ENCODE measurements at places on chromosomes 1 and 21.

- DNase-seq = no peak
Measured at GRCh38 chr1:44696101-44696500, 21.6 kb downstream of the ARMH1 start.

- DNase-seq = no peak
Measured at GRCh38 chr21:43866260-43866629, 1.2 kb downstream of the AGPAT3 start.

DNA sequence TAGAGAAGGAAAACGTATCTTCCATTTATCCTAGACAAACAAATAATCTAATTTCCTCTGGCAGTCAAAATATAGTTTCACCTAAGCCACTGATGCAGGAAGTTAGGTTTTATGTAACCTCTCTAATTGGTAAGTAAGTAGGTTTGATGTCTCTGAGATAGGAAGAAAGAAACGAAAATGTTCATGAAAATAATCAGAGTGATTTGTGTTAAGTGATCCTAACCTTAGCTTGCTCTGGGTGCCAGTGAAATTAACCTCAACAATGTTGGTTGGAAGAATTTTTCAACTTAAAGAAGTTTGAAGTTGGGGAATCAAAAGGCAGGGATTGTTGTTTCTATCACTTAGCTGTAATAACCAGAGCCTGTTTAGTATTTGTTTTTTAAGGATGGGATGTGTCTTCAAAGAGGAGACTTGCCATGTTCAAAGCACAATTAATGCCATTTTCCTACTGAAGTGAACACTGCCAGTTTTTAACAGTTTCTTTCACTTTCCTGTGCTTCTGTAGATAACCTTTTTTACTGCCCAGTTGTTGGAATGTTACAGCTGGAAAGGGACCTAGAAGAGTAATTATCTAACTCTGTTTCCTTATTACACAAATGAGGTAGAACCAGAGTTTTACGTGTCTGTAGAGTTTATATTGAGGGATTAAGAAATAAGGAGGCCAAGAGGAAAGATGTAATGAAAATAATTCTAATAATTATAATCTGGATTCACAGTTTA lies 18.4 kb downstream of the HIPK1 start:
- DNase-seq = no peak

DNA sequence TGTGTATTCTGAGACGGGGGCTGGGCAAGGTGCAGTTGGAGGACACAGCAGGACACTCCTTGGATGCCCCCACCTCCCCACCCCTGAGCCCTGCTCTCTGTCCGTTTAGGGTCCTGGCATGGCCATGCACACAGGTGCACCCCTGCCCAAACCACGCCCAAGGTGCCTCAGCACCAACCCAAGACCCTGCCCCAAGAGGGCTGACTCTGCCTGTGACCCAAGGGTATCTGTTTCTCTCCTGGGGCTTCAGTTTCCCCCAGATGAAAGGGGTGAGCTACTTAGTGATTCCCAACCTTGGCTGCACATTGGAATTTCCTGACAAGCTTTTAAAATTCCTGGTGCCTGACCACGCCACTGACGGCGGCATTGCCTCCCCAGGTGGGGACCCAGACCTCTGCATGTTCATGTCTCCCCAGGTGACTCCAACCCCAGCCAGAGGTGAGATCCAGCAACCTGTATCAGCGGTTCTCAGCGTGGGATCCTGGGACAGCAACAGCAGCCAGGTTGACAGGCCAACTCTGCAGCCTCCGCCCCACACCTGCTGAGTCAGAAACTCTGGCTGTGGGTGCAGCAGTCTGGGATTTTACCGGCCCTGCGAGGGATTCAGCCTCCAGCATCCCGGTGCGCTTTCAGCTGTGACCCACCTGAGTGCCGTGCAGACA lies 483.4 kb downstream of the NPHP4 start:
- no peak for DNase-seq

GRCh38 chr1:235997931-235998330 lies 67.0 kb downstream of the NID1 start:
- no peak for DNase-seq

GRCh38 chr1:187844313-187844712 lies 1015.6 kb downstream of the PLA2G4A start:
- no peak for DNase-seq

DNA sequence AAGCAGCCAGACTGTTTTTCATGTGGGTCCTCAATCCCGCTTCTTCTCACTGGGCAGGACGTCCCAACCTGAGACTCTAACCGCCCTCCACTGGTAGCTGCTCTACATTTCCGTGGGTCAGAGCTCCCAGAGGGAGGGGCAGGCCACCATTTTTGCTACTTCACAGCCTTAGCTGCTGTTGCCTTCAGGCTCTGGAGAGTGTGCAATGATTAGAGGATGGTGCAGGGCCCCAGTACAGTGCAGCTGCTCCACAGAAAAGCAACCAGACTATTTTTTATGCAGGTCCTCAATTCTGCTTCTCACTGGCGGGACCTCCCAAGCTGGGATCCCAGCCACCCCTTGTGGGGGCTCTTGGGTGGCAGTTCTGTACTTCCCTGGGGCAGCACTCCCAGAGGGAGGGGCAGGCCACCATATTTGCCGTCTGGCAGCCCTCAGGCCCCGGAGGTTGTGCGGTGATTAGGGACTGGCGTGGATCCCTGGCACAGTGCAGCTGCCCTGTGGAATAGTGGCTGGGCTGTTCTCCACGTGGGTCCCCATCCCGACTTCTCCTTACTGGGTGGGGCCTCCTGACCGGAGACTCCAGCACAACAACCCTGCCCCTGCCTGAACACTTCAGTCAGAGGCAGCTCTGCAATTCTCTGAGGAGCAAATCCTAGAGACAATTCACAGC lies 647.6 kb upstream of the PKN2 start:
- DNase-seq = no peak

DNA sequence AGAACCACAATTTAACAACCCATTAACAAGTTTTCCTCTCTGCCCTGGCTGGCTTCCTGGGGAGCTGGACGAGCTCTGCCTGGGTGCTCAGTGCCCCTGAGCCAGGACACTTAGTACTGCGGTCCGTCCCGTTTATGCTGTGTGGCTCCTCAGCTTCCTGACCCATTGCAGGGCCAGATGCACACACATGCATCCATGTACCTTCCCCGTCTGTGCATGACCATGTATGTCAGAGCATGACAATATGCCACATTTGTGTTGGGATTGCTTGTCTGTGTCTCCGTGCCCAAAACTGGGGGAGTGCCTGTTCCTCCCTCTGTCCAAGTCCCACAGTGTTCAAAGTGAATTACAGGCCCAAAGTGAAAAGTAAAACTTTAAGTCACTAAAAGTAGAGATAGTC lies 9.7 kb upstream of the TFF3 start:
- no peak for DNase-seq

DNA sequence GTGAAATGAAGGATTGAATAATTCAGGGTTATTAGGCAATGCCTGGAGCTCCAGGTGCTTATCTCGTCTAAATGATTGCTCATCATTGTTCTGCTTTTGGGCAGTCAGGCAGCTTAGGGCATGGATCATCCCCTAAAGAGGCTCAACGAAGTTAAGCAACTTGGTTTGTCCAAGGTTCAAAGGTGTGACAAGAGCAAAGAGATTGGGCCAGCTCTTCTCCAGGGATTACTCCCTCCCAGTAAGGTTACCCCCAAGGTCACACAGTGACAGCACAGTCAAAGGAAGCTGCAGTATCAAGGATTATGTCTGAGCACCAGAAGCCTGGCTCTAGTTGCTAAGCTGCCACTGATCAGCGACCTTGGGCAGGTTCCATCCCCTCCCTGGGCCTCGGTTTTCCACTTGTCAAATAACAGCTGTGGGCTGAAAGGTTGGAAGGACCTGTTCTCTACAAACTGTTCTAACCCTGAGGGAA lies 6.8 kb downstream of the ETNK2 start:
- DNase-seq = no peak

GRCh38 chr1:85203573-85204171 lies 2.9 kb upstream of the SYDE2 start:
- no peak for DNase-seq

- DNase-seq = no peak
Measured at GRCh38 chr1:41671116-41671755, 186.8 kb upstream of the EDN2 start.

- DNase-seq = no peak
Measured at GRCh38 chr1:118338936-118339335, 153.9 kb upstream of the SPAG17 start.

GRCh38 chr1:3365523-3366125 lies 88.8 kb upstream of the ARHGEF16 start:
- DNase-seq = no peak

- DNase-seq = no peak
Measured at GRCh38 chr1:110390692-110391245, at the start of gene SLC16A4. Gene SLC16A4, minus strand, starts transcription at chr1:110391026. Its CDS starts 1,703 bp downstream, at chr1:110389323.

DNA sequence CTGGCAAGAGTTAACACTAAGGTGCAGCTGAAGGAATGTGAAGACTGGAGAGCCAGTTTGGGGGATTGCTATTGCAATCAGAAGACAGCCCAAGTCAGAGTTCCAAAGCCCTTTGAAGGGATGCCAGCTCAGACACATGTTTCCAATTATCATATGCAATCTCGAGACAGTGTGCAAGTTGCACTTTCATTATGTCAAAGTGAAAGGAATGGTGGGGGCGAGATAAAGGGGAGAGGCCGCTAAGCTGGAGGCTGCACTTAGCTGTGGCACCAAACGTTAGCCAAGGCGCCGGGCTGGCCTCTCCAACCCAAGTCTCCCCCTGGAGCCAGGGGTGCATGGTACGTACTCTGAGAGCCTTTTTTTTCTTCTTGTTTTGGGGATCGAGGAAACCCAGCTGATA lies 58.0 kb downstream of the NGF start:
- no peak for DNase-seq

DNA sequence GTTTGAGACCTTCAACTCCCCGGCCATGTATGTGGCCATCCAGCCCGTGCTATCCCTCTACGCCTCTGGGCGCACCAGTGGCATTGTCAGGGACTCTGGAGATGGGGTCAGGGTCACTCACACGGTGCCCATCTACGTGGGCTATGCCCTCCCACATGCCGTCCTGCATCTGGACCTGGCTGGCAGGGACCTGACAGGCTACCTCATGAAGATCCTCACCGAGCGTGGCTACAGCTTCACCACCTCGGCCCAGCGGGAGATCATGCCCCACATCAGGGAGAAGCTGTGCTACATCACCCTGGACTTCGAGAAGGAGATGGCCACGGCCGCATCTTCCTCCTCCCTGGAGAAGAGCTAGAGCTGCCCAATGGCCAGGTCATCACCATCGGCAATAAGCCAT lies 36.5 kb upstream of the ZP4 start:
- no peak for DNase-seq

GRCh38 chr1:42961312-42962091 lies 2.8 kb upstream of the SLC2A1 start:
- DNase-seq = no peak

DNA sequence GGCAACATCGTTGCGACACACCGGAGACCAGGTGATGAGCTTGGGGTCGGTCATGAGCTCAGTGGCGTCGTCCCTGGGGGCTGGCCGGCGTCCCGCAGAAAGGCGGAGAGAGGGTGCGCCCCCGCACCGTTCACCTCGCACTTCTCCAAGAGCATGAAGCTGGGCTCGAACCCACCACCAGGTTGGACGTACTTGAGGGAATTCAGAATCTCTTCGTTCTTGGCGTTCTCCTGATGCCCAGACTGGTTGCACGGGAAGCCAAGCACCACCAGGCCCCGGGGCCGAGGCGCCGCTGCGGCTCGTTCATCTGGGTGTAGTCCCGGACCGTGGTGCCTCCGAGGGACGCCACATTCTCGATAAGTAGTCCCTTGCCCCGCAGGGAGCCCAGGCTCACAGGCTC lies 176.6 kb upstream of the ADAMTS5 start:
- no peak for DNase-seq

DNA sequence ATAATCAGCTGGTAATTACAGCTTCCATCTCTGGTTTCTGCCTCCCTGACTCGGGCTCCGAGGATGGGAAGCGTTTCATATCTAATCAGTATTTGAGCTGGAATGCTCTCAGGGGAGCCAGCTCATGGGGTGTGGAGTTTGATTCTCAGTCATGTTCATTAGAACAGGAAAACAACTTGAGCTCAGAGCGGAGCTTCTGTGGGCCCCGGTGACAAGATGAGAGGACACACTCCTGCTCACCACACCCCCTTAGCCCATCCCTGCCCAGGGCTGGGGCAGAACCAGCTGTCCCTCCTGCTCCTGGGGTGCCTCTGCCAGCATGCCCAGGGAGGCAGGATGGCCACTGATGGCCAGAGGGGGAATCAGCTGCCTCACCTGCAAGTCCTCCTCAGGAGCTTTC lies 726.0 kb downstream of the PTPRU start:
- no peak for DNase-seq

Data from right atrium auricular region (tissue), 2 donors.